ENCODE measurements at places on chromosomes 7 and 10.
A peak's percentile ranks its signal among the peaks of the same experiment; 100 is the strongest.

DNA sequence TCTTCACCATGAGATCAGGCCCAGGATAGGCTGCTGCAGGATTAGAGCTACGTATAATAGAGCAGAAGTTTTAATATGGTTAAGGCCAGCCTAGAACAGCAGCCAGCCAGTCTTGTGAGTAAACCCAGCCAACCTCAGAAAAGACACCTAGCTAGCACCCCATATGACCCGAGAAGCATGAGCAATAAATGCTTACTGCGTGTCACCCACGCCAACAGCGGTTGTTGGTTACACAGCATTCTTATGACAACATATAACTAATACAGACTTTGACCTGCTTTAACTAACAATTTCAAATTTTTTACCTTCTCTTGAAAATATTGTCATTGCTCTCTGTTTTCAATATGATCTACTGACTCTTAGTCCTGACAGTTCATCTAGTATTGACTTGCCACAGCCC lies 105.7 kb downstream of the HBP1 start:
- no peak for DNase-seq

GRCh38 chr10:103761075-103761920 lies 94.1 kb downstream of the SH3PXD2A start:
- no peak for DNase-seq

GRCh38 chr10:63553473-63553872 lies 32.3 kb downstream of the REEP3 start:
- no peak for DNase-seq

DNA sequence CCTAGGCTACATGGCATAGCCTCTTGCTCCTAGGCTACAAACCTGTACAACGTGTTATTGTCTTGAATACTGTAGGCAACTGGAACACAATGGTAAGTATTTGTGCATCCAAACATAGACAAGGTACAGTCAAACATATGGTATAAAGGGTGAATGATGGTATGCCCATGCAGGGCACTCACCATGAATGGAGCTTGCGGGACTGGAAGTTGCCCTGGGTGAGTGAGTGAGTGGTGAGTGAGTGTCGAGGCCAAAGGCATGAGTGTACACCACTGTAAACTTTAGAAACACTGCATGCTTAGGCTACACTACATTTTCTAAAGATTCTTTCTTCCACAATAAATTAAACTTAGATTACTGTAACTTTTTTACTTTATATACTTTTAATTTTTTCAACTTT lies 165.7 kb downstream of the PARD3 start:
- DNase-seq: no peak

GRCh38 chr7:142774826-142775225 lies 4.1 kb downstream of the PRSS2 start:
- no peak for DNase-seq

- no peak for DNase-seq
Measured at GRCh38 chr7:30635798-30636197, 41.1 kb downstream of the GARS1 start.

DNA sequence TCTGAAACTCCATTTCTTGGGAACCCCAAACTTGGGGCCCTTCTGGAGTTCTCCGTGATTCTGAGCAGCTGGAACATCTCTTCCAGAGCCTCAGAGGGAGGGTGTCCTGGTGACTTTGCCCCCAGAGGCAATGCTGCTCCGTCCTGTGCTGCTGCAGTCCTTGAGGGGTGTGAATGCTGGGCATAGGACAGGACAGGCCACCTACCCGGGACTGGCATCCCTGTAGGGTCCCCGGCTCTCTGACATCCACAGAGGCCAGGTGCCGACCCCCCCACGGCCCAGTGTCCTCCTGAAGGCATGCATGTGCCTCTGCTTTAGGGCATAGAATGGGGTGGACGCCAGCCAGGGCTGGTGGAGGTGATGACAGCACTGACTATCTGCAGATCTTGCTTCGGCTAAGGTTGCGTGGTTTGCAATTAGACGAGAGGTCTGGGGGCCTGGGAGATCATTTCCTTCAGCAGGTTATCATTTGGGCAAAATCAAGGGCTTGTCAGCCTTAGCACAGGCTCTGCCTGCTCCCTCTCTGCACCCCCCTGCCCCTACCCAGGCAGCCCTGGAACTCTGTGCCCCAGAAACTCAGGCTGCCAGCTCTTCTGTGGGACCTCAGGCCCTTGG lies 136.9 kb upstream of the GPR26 start:
- no peak for DNase-seq

DNA sequence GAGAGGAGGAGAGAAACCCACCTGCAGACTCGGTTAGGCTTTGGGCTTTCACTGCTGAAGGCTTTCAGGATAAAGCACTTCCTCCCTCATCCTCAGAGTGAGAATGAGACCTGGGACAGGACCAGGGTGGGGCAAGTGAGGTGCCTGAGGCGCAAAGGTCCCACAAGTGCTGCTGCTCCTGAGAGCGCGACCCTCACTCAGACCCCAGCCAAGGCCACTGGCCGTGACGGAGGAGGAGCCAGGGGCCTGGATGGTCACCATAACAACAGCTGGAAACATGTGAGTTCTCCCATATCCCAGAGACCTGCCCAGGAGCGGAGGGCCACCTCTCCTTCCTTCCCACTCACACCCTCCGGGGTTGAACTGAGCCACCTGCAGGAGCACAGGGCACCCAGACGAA lies 46.9 kb upstream of the MKRN1 start:
- no peak for DNase-seq

DNA sequence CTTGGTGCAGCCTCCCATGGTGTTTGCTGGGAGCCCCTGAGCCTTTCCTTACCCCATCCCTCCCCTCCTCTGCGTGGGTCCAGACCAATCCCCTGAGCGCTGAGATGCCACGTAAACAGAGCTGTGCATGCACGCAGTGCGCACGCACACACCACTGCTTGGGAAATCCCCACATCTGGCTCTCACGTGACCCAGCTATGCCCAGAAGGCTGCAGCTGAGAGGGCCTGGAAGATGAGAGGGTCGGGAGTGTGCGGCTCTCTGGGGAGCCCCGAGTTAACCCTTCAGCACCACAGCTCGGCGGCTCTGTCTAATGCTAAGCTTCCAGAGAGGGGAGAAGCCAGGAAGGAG lies 177.2 kb downstream of the SH3PXD2A start:
- DNase-seq: peak; percentile 42

DNA sequence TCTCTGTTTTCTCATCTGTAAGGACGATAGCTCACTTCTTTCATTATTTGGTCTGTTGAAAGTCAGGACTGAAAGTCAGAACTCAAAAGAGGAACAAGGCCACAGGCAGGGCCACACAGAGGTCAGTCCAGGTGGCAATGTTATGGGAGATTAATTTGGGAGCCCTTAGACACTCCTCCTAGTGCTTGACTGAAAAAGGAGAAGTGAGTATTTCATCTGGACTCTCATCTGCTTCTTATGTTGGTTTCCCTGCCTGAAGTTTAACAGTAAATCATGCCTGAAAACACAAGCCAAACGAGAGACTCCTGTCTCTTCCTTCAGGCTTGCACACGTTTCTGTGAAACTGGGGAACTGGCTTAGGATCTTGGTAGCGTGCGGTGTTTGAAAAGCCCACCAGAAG lies 248.5 kb downstream of the BUB3 start:
- DNase-seq: no peak

DNA sequence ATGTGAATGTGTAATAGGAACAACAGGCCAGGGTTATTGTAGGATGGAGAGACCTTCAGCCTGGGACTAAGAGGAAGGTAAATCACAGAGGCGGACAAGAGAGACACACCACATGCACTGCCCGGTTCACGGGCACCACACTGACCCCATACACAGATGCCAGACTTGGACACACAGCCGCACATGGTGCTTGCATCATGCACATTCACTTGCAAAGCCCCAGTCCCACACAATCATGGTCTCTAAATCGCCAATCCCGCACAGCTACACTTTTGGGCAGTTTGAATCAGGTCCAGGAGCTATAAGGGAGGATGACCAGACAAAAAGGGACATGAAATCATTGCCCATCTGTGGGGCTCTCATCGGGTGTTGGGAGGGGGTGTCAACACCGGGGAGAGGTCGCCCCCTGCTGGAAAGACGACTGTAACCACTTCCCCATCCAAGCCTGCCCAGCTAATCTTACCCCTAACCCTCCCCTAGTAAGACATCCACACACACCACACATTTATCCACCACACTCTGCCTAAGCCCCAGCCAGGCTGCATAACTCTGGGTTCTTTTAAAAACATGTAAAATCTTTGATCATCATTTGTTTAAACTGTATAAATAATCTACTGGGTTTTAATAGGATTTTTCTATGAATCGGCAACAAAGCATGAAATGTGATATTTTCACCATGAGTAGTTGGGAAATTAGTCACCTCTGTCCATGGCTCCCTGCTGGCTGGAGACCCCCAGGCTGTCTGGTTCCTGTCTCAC lies 40.5 kb upstream of the SLF2 start:
- peak; percentile 42 for DNase-seq

DNA sequence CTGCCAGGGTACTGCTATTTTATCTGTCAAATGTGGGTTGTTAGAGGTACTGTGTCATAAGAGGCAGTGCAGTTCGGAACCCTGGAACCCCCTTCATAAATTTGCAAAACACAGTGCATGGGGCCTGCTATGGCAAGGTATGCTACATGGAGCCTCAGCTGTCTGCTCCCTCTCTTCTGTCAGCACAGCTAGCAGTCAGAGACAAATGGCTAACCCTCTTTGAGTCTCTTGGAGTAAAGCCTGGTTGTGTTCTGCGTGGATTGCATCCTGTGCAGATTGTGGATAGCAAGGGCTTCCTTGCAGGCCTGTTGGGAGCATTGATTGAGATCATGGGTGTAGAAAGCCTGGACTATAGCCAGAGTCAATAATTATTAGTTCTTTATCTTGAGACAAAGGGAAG lies 397.8 kb downstream of the AUTS2 start:
- no peak for DNase-seq

- no peak for DNase-seq
Measured at GRCh38 chr7:97078023-97078969, 39.2 kb upstream of the SDHAF3 start.

DNA sequence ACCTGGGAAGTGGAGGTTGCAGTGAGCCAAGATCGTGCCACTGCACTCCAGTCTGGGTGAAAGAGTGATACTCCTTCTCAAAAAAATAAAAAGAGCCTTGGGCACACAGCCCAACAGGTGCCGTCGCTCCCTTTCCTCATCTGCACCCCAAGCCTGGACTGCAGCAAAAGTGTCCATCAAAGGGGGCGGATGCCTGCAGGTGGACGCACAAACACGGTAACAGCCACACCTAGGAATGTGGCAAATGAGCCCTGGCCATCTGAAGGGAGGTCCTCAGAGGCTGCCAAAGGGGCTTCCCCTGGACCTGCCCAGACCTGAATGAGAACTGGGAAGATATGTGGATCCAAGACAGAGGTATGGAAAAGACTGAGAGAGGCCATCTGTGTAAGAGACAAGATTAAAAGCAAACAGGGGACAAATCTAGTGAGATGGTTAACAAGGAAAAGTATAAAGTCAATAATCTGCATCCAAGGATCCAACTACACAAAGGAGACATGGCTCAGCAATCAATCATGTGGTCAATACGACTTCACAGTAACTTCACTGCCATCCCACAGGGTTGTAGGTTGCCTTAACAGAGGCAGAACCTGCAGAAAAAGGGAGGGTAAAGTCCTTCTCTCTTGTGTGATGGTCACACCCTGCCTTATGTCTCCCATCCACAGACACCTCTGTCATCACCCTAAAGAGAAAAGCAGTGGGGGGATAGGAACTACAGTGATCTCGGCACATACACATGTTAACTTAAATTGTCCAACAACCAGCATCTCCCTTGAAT lies 25.4 kb downstream of the DRGX start:
- no peak for DNase-seq

GRCh38 chr7:36625247-36625646 lies 99.0 kb downstream of the AOAH start:
- no peak for DNase-seq

- no peak for DNase-seq
Measured at GRCh38 chr7:157493776-157494175, 157.0 kb downstream of the DNAJB6 start.

GRCh38 chr10:133475425-133475734 lies 21.6 kb downstream of the SCART1 start:
- DNase-seq: peak; percentile 31

- no peak for DNase-seq
Measured at GRCh38 chr7:105776986-105777910, 99.2 kb downstream of the ATXN7L1 start.

- no peak for DNase-seq
Measured at GRCh38 chr10:126842836-126843235, 62.4 kb upstream of the DOCK1 start.

GRCh38 chr7:129366-130221 lies 62.8 kb upstream of the FAM20C start:
- DNase-seq: no peak

DNA sequence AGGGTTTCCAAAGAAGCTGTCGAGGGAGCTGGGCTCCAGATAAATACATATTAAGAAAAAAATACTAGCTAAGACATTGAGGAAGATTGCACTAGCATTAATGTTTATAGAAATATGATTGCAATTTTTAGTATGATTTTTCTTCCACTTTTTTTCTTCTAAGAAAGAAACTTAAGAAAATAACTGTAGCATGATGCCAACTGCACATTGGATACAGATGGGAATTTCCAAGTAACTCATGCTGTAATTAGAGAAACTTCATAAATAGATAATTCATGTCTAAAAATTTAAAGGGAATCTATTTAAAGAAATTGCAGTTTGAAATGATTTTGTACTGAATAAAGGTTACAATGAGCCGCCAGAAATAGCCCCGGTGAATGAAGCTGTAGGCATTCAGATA lies 119.4 kb downstream of the POLR1F start:
- DNase-seq: no peak

- no peak for DNase-seq
Measured at GRCh38 chr10:128062881-128063563, 63.2 kb downstream of the MKI67 start.

DNA sequence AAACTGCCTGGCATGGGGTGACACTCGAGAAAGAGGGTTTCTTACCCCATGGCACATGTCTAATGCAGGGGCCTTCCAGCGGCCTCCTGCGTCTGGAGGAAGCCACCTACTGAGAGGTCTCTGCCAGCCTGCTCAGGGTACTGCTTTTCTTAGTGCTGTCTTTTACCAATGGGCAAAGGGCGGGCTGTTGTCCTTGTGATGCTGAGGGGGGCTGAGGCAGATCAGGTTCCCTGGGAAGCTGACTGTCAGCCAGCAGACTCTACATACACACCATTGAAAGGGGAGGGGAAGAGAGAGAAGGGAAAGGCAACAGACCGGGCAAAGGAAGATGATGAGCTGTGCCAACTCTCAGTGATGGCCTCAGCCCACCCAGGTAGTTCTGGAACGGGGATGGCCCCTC lies 48.7 kb downstream of the COL13A1 start:
- DNase-seq: no peak

DNA sequence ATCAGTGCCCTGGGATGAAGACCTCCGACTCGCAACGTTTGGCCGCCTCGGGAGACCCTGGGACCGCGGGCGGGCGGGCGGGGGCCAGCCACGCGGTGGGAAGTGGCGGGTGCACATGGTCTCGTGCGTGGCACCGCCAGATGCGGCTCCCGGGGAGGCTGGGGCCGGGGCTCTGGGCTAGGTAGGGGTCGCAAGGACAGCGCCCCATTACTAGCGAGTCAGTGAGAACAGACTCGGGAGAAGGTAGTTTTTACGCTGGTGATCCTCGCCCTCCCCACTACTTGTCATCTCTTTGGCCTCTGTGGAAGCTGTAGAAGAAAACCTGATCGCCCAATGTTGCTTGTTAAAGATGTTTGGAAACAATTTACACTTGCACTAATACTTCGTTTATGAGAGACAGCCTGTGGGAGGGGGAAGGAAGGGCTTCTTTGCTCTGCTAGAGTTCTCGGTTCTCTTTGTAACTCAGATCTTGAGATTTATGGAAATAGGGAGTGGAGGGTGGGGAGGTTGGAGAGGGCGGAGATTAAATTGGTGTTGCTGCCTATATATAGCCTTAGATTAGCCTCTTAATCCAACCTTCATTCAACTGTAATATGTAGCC lies 591 bp downstream of the BZW2 start:
- DNase-seq: no peak

GRCh38 chr7:141486959-141487358 lies 64.3 kb upstream of the AGK start:
- DNase-seq: no peak
